Activated naive CD4-positive, alpha-beta T cell treated with anti-CD3 and anti-CD28 coated beads, Interleukin-2, amount 50 U/mL, for 72 hours (primary cell): ENCODE measurements at places on chromosomes 5 and 9. TPM values are rescaled to one million over a fixed set of nuclear protein-coding genes. Genes with fewer than 3 reads are reported as not detected.

SGTB gene
- total RNA-seq = 23.4 TPM

TSSK1B gene
- total RNA-seq = not detected

TAF11L5 gene
- not detected for total RNA-seq

CARTPT gene
- total RNA-seq = not detected

CAMK4 gene
- total RNA-seq = 51.3 TPM

SLC34A3 gene
- total RNA-seq = 0.12 TPM

FAXDC2 gene
- total RNA-seq = not detected

SPATA31E1 gene
- total RNA-seq = not detected

PCDHB16 gene
- total RNA-seq = not detected

SHISAL2B gene
- not detected for total RNA-seq

POU5F2 gene
- 0.75 TPM for total RNA-seq

GADD45G gene
- total RNA-seq = 5.3 TPM

ECPAS gene
- 57.5 TPM for total RNA-seq

EQTN gene
- not detected for total RNA-seq

MED7 gene
- total RNA-seq = 21.7 TPM

PCDHGA6 gene
- total RNA-seq = 0.08 TPM

GABRP gene
- not detected for total RNA-seq

PRDM9 gene
- not detected for total RNA-seq

THG1L gene
- 13.2 TPM for total RNA-seq

RORB gene
- total RNA-seq = not detected

TMEFF1 gene
- 0.91 TPM for total RNA-seq

FCN2 gene
- not detected for total RNA-seq

BAG1 gene
- total RNA-seq = 82.9 TPM

CDH9 gene
- not detected for total RNA-seq

DOCK8 gene
- 101 TPM for total RNA-seq

SH3PXD2B gene
- 0.09 TPM for total RNA-seq

POLR3G gene
- total RNA-seq = 6.2 TPM

ABHD17B gene
- total RNA-seq = 11.1 TPM

FAM81B gene
- total RNA-seq = not detected

LHX2 gene
- total RNA-seq = not detected

APBA1 gene
- not detected for total RNA-seq

CLTB gene
- total RNA-seq = 41.8 TPM

BTNL3 gene
- not detected for total RNA-seq

LCN1 gene
- total RNA-seq = not detected

IL17B gene
- not detected for total RNA-seq

CER1 gene
- total RNA-seq = not detected

PALM2AKAP2 gene
- total RNA-seq = not detected

WDR55 gene
- 36.3 TPM for total RNA-seq

ISL1 gene
- total RNA-seq = not detected

PRRX2 gene
- total RNA-seq = not detected

BNC2 gene
- not detected for total RNA-seq

GRM6 gene
- total RNA-seq = not detected

LCN15 gene
- not detected for total RNA-seq

UBE2QL1 gene
- total RNA-seq = not detected

ADAMTS16 gene
- total RNA-seq = not detected

RNF145 gene
- total RNA-seq = 73.0 TPM

ARHGEF37 gene
- total RNA-seq = 1.8 TPM

THBS4 gene
- 2.0 TPM for total RNA-seq

C9orf50 gene
- total RNA-seq = not detected

AQP7 gene
- 0.29 TPM for total RNA-seq

CCDC192 gene
- not detected for total RNA-seq

ALDH1A1 gene
- not detected for total RNA-seq

FRRS1L gene
- total RNA-seq = not detected

MBLAC2 gene
- total RNA-seq = 4.1 TPM

RASEF gene
- total RNA-seq = not detected

TUSC1 gene
- 0.47 TPM for total RNA-seq
